ENCODE measurements at places on chromosomes 16 and 17.

- DNase-seq = no peak
Observed at GRCh38 chr17:71145486-71145885, 975.3 kb upstream of the SOX9 start.

DNA sequence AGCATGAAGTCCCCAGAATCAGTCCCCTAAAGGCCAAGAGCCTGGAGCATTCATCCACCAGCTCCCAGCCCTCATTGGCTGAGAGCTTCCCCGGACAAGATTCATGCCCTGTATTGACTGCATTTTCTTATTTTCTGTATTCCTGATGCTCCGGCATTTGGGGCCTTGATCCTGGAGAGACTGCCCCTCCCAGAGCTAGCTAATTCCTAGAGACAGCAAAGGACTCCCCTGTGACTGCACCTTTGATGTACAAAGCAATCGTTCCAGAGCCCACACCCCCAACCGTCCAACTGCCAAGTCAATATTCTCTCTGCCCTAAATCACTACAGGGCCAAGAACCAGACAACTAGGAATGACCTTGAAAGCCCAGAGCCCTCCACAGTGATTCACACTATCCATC, 93.4 kb upstream of the CDH5 start:
- no peak for DNase-seq

DNA sequence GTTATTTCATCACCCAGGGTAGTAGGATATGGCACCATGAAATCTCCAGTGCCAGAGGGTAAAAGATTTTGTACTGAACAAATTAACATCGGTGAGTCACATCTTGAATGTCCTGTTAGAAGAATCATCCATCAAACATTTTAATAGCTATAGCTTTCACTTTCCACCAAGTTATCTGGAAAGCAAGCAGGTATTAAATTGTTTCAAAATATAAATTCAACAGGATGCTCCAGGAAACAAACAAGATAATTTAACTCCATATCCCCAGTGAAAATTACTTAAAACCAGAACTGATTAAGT, 2.4 kb downstream of the VEZF1 start:
- peak; percentile 65 for DNase-seq

GRCh38 chr16:15031179-15031578, 24.7 kb downstream of the NTAN1 start:
- no peak for DNase-seq

DNA sequence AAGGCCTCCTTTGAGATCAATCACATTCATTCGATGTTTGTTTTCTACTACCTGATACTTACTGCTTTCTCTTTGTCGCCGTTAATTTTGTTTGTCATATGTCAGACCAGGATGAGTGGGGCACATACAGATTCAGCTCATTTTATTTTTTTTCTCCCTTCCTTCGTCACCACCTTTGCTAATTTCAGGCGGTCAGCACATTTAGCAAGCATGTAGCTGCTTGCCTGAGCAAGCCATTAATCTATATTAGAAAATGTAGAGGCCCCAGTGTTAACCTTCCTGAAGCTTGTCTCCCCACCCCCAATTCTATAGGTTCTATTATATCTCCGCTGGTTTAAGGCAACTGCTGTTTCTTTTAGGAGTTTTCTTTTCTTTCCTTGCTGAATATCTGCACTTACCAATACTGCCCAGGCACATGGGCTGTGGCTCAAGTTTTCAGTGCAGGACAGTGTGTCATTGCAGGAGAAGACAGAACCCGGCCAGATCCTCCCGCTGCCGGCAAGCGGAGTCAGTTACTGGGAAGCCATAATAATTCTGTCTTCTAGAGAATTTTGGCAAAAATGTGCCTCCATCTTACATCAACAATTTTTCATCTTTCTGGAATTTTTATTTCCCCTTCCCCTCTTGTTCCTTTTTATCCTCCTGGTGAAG, 714.3 kb downstream of the WWOX start:
- DNase-seq = no peak
